Gastrocnemius medialis (tissue), 4 donors: ENCODE measurements at places on chromosomes 5 and 9. TPM values are rescaled to one million over a fixed set of nuclear protein-coding genes. Genes with fewer than 3 reads are reported as not detected.

Gene PFN3
- not detected for total RNA-seq

Gene RASGRF2
- total RNA-seq = 3.9 TPM

Gene PRRX2
- not detected for total RNA-seq

Gene ISCA1
- 86.2 TPM for total RNA-seq

Gene ATOX1
- 71.6 TPM for total RNA-seq

Gene NMUR2
- total RNA-seq = not detected

DNA sequence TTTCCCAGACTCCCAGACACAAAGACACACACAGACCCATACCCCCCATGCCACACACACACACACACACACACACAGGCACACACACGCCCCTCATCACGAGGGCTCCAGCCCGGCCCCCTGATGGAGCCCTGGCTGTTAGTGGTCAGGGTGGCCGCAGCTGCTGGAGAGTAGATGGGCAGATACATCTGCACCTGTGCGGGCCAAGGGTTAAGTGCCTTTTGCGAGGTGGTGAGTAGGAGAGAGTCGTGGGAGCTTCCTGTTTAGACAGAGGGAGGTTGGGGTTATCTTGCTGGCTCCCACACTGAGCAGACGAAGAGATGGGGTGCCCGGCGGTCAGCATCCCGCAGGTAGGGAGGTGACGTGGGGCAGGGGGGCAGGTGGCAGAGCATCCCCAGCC is 8.2 kb downstream of the PRRX2 start:
- DNase-seq = no peak

GRCh38 chr5:18732556-18733479 is 1098.6 kb downstream of the TAF11L14 start:
- DNase-seq = no peak

DNA sequence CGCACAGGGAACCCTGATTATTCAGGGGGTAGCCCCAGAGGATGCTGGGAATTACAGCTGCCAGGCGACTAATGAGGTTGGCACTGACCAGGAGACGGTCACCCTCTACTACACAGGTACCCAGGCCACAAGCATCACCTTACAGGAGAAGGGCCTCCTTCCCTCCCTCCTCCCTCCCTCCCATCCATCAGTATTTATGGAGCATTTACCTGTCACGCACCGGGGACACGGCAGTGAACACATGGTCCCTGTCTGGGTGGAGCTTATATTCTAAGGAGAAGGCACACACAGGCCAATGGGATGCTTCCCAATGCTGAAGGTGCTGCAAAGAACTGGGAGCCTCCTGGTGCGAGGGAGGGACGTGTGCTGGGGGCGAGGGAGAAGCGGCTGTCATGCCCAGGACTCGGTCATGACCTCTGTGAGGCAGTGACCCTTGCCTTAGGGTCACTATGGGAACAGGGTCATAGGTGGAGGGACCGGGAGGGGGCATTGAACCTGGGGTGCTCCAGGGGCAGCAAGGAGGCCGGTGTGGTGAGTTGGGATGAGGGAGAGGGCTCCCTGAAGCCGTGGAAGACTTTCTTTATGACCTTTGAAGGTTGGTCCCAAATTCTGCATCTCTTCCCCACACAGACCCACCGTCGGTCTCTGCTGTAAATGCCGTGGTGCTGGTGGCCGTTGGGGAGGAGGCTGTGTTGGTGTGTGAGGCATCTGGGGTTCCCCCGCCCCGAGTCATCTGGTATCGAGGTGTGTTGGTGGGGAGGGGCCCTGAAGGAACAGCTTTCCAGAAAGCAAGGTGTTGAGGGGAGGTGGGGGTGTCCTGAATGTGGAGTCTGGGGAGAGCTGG is 41.5 kb downstream of the HMCN2 start:
- DNase-seq = no peak

GRCh38 chr9:34522971-34523797 is at the start of gene ENHO:
TSS of gene ENHO (minus strand) at chr9:34522990. CDS start at chr9:34521695, 1,295 bp downstream.
- peak; percentile 79 for DNase-seq

DNA sequence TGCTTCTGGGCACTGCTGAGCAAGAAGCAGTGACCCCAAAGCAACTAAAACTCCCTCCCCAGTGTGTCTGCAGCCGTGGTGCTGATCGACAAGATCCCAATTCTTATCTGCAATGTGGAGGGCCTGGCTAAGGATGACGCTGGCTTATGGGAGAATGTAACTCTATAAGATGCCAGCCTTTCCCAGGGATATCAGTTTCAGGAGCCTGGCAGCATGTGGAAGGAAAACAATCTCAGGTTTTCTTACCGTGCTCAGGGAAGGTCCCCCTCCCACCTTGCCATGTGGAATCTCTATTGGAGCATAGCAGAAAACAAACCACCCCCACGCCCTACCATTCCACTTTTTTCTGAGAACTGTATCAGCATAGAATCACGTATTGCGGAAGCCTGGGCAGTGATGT is 87.7 kb upstream of the PTPN3 start:
- DNase-seq = no peak

DNA sequence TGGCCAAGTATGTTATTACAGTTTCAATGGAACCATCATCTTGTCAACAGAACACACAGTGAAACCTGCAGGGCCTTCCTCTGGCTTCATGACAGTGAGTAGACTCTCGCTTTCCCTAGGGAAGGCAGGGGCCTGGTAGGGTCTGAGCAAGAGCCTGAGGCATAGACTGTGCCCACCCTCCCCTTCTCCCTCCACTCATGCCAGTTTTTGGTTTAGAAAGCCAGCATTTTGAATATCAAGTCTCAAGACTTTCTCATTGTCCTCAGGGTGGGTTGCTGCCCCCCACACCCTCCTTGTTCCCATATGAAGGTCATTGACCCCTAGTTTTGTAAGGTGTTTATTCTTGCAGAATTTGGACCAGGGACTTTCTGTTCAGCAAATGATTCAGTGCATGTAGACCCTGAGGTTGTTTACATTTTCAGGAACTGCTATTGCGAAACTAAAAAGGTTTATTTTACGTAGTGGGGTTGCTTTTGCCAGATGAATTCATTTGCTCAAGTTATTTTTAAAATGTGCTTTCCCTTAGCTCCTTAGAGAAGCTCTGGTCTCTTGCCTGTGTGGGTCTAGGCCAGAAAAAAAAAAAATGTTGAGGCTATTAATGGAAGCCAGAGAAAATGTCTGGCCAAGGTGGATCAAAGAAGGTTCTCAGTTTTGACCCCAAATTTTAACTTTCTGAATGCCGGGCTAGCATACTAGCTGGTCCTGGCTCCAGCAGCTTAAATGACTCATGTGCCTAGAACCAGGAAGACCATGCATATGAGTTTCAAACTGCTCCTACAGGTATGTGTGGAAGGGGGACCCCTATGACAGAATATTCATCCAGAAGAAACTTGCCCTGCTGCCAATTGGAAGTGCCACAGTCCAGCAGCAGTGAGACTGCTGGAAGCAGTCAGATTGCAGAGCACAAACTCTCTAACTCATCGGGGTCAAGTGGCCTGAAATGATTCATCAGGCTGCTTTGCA is 10.1 kb upstream of the MOB3B start:
- peak; percentile 77 for DNase-seq

GRCh38 chr5:117235786-117236185 is 661.2 kb upstream of the SEMA6A start:
- DNase-seq = no peak

- DNase-seq = no peak
These were observed 359.0 kb upstream of the DMAC1 start for GRCh38 chr9:8158574-8158973.

GRCh38 chr5:41148448-41148847 is 64.9 kb downstream of the C6 start:
- no peak for DNase-seq

GRCh38 chr5:110510146-110510545 is 216.3 kb downstream of the TMEM232 start:
- DNase-seq = no peak

- no peak for DNase-seq
These were observed 251.8 kb downstream of the ZNF608 start for GRCh38 chr5:124494540-124495116.

- no peak for DNase-seq
These were observed 14.3 kb downstream of the CLTA start for GRCh38 chr9:36204906-36205547.

GRCh38 chr9:79988126-79988525 is 416.4 kb downstream of the TLE4 start:
- DNase-seq = no peak

- DNase-seq = no peak
These were observed 19.9 kb upstream of the SLC6A3 start for GRCh38 chr5:1465117-1465516.

GRCh38 chr5:17415321-17415758 is 82.7 kb upstream of the TAF11L2 start:
- DNase-seq = no peak

- no peak for DNase-seq
These were observed 377.8 kb downstream of the KIAA0825 start for GRCh38 chr5:94240596-94240992.

DNA sequence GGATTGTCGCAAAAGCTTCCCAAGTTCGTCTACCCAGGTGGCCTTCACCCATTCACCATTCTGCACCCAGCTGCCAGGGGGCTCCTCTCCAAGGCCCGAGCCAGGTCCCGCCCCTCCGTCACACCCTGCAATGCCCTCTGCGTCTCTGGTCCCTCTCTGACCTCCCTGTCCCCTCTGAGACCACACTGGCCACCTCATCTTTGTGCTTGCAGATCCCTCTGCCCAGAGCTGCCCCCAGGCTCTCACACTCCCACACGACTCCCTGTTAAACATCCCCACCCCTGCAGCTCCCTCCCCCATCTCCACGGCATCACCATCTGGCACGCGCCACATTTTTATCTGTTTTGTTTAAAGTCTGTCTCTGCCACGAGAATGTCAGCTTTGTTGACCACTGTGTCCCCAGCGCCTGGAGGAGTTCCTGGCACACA is 243.6 kb downstream of the PBX3 start:
- DNase-seq = no peak

DNA sequence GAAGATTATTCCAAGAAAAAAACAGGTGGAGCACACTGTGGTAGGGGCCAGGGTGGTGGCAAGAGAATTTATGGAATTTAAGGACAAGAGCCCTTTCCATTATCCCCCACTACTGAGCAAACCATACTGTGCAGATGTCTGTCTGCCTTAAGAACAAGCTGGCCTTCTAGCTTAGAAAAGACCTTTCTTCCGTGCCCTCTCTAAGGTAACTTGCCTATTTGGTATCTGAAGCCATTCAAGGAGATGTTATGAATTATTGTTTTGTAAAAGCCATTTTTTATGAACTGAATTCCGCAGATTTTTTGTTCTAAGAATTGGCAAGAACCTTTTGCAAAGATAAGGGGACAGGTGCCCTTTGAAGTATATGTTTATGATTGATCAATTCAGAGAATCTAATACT is 20.9 kb downstream of the GRAMD2B start:
- DNase-seq = no peak

DNA sequence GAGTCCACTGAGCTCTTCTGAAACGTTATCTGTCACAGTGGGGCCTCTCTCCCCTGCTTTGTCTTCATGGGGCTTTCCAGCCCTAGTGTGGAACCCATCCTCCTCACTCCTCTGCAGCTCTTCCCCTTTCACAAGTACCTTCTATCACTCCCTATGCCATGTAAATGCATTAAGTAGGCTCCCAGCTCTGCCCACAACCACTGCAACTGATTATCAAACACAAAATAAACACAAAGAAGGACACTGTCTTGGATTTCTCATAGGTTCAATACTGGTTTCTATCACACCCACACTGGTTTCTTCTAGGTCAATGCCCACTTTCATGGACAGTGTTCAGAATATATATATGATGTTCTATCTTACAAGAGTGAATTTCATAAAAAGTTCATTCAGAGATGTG is 139.4 kb downstream of the GNAQ start:
- DNase-seq = no peak

DNA sequence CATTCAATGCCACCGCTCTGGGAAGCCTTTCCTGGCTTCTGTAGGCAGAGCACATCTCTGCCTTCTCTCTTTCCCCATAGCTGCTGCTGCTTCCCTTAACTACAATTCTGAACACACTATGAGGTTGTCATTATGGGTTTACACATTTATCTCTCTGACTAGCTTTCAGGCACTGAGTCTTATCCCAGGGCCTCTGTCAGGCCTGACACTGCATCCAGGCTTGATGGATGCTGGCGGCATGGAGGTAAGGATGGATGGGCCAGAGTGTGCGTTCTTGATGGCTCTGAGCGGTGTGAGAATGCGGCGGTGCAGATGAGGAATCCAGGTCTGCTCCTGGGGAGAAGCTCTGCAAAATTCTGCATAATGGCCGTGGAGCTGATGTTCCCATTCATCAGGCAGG is 6.3 kb downstream of the KCNIP1 start:
- no peak for DNase-seq

DNA sequence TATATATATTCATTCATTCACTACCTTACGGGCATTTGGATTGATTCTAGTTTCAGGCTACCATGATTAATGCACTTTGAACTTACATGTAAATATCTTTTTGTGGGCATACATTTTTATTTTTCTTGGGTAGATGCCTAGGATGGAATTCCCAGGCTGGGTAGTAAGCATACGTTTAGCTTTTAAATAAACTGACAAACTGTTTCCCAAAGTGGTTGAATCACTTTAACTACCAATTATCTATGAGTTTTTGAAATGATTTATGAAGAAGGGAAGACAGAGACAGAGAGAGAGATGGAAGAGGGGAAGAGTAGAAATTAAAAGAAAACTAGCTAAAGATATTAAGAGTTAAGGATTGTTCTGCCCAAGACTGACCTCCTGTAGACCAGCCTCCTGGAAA is 612.6 kb downstream of the PSAT1 start:
- no peak for DNase-seq

DNA sequence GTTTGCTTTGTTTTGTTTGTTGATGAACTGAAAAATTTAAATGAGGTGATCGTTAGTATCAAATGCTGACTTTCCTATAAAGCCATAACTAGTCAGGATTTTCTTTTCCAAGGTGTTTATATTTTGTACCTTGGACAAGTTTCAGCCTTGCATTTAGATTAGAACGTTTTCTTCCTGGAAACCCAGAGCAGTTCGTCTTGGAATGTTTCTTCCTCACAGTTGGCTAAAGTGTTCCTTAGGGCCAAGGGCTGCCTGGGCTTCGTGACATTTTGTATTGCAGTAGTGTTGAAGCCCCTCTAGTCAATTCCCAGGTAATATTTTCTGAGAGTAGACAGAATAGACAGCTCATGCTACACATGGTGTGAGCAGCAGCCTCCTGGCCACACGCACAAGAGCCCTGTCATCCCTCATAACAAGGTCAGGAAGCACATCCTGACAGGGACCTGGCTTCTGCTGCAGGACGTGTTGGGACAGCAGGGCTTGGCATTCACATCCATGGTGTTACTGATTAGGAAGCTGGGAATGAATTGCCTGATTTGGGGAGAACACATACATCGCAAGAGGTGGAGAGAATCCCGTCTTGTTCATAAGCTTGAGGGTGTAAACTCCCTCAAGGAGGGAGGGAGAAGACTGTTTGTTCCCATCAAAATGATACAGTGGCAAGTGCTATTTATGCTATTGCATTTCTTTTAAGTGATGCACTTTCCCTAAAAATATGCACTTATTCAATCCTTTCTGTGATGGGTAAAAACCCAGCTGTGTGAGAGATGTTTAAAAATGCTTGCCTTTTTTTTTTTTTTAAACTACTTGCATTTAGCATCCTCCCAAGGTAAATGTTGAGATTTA is 31.7 kb downstream of the FUBP3 start:
- no peak for DNase-seq

DNA sequence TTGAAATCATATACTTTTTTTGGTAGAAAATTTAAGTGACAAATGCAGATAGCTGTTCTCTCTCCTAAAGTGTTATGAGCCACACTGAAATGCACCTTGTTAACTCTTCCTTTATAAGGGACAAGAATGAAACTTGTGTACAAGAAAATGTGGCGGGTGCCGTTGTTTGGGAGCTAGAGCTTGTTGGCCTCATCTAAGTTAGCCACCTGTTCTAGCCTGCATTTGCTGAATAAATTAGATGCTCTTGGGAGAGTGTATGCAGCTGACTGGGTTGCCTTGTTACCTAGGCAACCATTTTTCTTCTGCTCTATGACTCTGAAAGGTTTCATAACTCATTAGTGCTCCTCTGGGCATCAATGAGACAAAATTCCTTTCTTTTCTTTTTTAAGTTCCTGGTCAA is 174.3 kb downstream of the TAF11L14 start:
- no peak for DNase-seq
